ENCODE measurements at places on chromosomes 11 and 22.

- no peak for DNase-seq
These were observed 494.8 kb downstream of the MN1 start for GRCh38 chr22:27306771-27307170.

DNA sequence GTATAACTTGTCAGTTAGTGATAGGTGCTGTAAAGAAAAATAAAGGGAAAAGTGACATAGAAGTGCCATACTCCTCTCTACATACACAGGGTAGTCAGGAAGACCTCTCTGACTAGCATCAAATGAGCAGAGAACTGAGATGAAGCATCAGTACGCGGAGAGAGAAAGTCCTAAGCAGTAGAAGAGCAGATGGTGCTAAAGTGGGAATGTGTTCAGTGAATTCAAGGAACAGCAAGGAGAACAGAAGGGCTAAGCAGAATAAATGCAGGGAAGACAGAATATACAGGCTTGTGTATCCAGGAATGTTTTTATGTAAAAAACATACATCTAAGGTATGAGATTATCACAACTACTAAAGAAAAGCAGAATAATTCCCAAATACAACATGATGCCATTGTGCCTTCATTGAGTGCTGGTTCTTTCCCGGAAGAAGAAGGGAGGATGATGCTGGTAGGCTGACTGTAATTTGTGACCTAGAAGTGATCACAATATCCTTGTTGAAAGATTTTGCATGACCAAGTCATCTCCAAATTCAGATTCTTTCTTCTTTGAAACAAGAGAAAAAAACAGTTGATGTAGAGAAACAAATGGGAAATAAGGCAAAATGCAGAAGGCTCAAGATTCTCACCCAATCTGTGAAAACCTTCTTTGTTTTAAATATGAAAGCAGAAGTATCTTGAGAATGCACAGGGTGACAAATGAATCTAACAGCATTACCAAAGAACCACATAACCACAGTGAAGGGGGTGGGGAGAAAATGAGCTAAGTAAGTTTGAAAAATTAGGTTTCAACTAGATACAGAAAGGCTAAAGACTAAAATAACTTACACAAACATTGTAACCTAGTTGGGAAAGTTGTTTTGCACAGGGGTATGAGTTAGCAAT, 20.5 kb downstream of the MRE11 start:
- no peak for DNase-seq

GRCh38 chr11:117303646-117304315, 12.3 kb downstream of the BACE1 start:
- no peak for DNase-seq

GRCh38 chr11:115743719-115744118, 239.5 kb upstream of the CADM1 start:
- DNase-seq = no peak

GRCh38 chr11:113279591-113279990, 34.8 kb upstream of the TTC12 start:
- no peak for DNase-seq

DNA sequence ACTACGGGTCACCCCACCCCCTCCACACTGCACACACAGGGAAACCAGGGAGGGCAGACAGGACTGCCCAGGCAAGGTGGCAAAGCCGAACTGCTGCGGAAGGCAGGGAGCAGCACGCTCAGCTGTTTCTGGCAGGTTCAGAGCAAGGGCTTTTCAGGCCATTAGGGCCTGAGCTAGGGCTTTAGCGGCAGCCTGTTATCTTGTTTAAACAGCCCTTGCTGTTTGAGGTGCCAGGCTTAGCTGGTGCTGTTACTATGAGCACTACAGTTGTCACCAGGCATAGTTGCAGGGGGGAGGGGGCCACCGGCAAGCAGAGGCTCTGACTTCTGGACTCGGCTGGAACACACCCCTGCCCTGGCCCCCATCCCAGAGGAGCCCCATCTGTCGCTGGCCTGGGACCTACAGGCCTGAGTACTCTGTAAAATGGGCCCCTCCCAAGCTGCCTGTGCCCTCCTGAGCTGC, 34.9 kb downstream of the RSPH14 start:
- no peak for DNase-seq

DNA sequence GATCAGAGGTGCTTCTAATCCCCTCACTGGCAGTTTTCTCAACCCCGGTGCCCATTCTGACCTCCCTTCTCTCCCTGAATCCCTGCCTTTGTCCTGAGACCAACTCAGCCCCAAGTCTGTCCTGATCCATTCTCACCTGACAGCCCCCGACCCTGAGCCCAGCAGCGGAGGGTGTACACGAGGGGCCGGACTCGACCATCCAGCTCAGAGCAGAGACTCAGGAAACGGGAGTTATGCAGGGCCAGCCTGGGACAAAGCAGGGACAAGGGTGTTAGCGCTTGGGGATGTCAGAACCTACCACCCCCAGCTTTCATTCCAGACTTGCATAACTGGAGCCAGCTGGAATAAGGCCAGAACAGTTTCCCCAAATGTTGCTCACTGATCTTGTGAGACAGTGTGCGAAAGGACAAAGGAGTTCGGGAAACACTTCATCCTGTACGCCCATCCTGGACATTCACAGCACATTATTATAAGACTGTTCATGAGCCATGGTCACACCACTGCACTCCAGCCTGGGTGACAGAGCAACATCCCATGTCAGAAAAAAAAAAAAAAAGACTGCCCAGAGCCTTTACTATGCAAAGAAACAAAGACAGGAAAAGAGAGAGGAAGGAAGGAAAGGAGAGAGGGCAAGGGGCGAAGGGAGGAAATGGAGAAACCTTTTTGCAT, 3.5 kb upstream of the EEF1G start:
- no peak for DNase-seq

- no peak for DNase-seq
These were observed 17.2 kb downstream of the BRD1 start for GRCh38 chr22:49810363-49811019.

DNA sequence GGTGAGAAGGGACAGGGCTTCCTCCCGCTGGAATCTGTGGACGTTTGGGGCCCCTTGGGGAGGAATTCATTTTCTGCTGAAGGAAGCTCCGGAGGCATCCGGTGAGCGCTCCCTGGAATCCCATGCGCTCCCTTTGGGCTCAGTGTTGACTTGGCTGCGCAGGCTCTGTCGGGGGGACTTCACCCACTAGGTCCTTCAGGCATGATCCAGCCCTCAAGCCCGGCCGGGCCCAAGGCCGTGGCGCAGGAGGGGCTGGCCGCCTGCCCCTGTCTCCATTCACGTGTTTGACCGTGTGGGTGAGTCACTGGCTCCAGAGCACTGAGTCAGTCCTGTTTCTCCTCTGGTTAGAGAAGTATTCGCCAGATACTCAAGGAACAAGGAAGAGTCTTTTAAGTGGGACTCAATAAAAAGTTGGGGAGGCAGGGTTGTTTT, 1.4 kb downstream of the CTTN start:
- no peak for DNase-seq

DNA sequence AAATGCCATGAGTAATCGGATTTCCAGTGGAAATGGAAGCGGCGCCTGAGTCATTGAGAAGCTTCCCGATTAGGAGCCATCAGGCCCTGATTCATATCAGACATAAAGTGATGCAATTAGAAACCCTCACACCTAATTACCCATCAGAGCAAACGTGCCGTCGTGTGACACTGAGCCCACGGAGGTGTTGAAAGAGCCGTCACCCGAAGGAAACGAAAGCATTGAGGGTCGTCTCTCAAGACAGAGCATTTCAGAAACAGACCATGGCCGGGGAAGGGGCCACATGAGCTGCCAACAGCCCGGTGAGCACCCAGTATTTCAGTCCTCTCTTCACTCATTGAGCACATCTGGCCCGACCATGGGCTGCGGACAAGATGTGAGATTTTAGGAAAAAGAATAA, 829.3 kb downstream of the TBC1D22A start:
- no peak for DNase-seq

GRCh38 chr11:612201-612960, 3.4 kb downstream of the IRF7 start:
- DNase-seq = no peak

DNA sequence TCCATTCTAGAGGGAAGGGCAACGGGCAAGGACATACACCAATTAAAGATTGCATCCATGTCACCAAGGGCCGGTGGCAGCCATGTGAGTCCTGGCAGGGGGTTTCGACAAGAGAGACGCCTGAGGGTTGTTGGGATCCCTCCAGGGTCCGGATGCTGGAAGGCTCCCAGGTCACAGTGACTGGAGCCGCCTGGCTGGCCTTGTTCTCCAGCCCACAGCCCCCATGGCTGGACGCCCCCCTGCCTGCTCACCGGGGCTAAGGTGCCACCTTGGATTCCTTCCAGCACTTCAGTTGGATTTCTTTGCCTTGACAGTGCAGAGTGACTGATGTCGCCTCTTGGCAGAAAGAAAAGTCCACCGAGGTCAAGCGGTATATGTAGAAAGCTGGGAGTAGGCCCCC, 42.6 kb downstream of the ANO1 start:
- DNase-seq = no peak

DNA sequence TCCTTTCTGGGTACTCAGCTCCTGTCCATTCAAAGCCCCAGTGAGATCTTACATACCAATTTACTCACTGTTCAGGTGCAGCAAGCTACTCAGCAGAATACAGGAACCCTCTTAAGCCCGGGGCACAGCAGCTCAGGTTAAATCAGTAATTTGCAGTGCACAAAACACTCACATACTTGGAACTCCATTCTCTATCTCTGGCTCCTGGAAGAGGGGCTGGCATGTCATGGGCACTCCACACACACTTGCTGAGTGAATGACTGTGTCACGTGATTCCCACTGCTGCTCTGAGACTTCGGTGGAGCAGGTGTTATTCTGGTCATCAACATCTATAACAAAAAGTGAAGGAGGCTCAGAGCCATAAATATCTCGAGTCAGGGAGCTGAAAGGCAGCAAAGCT, 157.3 kb upstream of the BDNF start:
- DNase-seq = no peak

- no peak for DNase-seq
These were observed 101.5 kb downstream of the ST3GAL4 start for GRCh38 chr11:126456783-126457542.

DNA sequence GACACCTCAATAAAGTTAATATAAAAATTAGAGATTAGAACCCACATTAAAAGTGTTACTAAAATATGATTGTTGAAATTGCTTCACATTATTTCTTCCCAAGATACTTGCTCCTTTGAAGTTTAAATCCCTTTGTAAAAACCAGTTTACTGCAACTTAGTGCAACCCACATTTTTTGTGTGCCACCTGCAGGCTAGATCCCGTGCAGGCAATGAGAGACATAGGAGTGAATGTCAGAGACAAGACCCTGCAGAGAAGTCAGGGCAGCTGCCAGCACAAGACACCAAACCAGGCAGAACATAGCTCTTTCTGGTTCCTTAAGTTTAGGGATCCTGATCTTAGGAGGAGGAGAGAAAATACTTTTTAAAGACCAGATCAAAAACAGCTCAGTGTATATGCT, 142.8 kb upstream of the MTNR1B start:
- DNase-seq = no peak

GRCh38 chr11:103947546-103947919, 88.9 kb upstream of the DDI1 start:
- DNase-seq = no peak

DNA sequence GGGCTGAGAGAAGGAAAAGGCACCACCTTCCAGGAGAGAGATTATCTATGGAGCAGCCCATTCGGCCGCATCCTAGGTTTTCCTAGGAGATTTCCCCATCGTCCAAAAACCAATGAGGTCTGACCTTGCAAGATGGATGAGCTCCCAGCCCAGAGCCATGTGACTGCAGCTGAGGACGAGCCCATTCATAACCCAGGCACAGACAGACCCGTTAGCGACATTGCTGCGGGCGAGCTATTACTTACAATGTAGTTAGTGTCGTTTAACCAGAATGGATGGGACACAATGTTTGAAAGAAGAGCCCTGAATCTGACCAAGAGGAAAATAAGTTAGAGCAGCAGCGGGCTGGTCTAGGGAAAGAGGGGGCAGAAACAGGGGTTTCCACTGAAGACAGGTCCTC, 395.9 kb upstream of the CADM1 start:
- no peak for DNase-seq

DNA sequence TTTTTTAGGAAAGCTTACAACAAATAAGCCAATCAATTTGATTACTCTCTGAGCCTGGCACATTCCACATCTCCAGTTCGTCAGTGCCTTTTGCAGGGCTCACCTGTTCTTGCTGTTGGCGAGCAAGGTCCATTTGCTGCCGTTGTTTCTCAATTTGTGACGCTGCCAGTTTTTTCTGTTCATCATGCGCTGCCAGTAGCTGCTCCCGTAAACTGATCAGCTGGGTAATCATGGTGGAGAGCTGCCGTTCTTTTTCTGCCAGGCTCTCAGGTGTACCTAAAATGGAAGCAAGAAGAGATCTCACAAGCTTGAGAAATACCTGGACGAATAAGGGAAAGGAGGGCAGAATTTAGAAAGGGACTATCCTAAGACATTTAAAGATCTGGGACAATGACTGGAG, 169.7 kb downstream of the SOX6 start:
- peak; percentile 17 for DNase-seq

GRCh38 chr22:17726006-17726927, 48.0 kb downstream of the BID start:
- DNase-seq = no peak
